ENCODE measurements at places on chromosomes 1 and 21.

DNA sequence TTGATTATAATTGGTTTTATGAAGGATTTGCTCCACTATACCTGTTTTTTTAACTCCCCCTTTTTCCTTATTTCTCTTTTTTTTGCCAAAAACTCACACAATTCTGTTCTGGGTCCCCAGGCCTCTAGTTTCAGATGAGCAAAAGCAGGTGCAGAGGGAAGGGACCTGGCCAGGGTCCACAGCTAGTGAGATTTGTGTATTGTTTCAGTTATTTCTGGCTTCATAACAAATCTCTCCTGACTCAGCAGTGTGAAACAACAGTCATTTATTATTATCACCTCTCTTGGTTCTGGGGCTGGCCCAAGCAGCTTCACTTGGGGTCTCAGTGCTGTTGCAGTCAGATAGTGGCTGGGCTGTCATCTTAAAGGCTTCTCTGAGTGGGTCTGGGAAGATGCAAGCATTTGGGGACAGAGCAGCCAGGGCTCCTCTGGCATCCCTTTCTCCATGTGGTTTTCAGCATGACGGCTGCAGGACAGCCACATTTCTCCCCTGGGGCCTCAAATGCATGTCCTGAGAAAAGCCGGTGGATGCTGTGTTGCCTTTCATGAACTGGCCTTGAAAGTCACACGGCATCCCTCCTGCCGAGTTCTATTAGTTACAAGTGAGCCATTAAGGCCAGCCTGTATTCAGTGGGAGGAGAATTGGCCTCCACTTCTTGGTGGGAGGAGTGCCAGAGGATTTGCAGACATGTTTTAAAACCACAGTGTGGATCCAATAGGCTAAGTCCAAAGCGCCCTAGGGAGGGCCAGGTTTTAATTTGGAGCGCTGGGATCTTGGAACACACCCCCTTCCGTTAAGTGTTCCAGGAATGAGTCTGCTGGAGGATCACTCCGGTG is 137.1 kb downstream of the CAMTA1 start:
- DNase-seq, result peak; percentile 50

DNA sequence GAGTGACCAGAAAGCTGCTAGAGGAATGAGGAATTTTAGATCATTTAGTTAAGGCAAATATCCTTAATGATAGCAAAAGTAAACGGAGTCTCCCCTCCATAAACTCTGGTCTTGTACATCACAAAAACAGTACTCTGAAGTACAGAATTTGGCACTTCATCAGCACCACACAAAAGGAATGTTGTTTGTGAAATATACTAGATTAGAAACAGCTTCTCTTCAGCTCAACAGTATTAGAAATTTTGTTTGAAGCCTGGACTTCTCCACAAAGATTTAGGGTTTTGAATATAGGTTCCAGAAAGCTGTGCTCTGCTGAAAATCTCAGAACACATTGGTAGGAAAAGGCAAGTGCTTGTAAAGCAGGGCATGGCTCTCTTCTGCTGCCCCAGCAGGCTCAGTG is 135.1 kb upstream of the PTGFR start:
- no peak for DNase-seq

DNA sequence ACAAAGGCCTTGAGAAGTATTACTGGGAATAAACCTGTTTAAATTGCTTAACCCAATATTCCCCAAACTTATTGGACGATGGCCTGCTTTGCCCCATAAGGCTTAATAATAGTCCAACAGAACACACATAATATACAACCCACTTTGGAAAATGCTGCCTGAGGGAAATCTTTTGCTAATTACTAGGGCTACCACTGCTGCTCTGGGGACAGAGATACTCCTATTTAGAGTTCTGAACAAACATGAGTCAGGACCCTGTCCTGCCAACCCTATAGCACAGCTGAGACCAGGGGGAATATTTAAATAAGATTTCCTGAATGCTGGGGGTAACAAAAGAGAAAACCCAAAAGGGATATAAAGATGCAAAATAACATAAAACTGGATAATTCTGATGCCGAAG is 139.1 kb downstream of the BRINP2 start:
- DNase-seq, result no peak

- DNase-seq, result peak; percentile 87
Measured at GRCh38 chr1:231134624-231135023, 27.2 kb upstream of the TRIM67 start.

GRCh38 chr1:223515926-223516325 is 122.7 kb downstream of the CCDC185 start:
- no peak for DNase-seq

DNA sequence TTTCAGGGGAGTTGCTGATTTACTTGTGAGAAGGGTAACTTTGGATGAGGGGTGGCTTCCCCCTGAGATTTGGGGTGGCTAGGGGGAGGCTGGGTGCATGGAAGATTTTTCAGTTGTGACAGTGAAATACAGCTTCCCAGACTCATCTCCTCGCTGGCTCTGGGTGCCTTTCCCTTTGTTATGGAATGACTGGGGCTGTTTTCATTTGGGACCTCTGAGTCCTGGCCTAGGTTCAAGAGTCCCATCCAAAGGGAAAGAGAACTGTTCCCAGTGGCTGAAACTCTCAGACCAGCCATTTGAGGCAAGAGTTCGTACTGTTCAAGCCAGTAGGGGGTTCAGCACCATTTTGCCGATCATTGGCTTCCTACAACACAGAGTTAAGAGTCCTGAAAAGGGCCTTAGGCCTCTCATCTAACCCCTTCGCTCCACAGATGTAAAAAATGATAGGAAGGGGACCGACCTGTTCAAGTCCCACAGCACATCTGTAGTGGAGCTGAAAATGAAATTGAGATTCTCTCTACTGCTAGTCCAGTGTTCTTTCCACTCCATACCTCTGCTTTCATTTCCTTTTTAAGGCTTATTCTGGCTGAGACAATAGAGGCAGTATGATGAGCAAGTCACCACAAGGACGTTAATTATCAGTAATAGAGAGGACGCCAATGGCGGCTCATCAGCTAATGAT is 958 bp downstream of the DDR2 start:
- no peak for DNase-seq

DNA sequence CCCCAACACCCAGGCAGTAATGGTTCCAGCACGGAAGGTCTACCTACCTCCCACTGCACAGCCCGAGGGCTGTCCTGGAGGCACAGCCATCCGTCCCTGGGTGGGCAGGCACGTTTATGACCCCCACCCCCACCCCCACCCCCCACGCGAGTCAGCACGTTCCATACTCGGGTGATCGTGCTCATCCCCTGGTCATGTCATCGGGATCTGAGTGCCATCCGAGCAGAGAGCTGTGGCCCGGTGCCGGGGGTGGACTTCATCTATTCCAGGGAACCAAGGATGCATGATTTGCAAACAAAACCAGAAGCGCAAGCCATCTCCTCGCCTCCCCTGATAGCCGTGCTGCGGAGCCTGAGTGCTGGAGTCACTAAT is 1.1 kb downstream of the TSPEAR start:
- no peak for DNase-seq

- peak; percentile 63 for DNase-seq
Measured at GRCh38 chr1:31476891-31477846, 64.2 kb downstream of the SERINC2 start.

GRCh38 chr1:52798331-52798730 is 44.2 kb upstream of the ZYG11A start:
- DNase-seq, result no peak

DNA sequence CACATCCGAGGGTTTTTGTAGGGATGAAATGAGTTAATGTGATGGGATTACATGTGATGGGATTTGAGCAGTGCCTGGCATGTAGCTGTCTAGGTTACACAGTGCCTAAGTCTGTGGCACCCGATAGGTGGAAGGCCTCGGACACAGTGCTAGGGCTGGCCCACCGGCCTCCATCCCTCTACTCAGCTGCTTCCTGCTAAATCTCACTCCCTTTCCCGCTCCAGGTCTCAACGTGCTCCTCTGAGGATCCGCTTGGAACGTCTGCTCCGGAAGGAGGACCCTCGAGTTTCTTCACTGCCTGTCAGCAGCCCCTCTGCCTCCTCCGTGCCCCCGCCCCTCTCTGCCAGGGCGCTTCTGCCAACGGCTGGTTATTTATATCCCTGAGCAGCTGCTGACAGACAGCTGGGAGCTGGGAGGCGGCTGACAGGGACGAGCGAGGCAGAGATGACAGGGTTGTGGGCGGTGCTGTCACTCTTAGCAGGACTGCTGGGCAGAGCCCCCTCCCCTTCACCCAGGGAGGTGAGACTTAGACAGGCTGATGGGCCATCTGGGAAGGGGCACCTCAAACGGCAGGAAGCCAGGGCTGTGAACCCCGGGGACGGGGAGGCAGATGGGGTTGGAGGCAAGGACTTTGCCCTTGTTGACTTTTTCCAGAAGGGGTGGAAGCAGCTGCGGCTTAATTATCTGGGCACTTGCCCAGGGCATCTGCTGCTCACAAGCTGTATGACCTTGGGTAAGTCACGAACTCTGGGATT is 26.6 kb upstream of the LRRN2 start:
- DNase-seq, result no peak
